Stimulated activated CD4-positive, alpha-beta T cell treated with anti-CD3 and anti-CD28 coated beads, Interleukin-1b, Interleukin-23, amount 100 ng/mL, for 48 hours (primary cell): ENCODE measurements at places on chromosomes 13 and 19.

- DNase-seq: no peak
These were observed 11.3 kb upstream of the SHKBP1 start for GRCh38 chr19:40565355-40565754.

DNA sequence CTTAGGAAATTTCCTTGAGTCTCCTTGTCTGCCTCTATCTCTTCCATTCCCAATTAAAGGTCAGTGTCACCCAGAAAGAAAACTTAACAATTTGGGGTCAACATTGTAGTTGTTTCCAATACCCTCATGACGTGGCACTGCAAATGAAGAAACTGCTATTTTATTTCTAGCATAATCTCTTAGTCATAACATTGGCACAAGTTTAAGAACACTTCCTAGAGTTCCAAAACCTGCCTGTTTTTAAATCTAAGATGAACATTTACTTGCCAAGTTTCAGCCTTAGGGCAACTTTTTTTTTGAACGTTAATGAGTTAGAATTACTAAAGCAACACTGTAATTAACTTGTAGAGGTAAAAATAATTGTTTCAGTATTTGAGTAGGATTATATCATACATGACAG lies 108.0 kb downstream of the LMO7 start:
- DNase-seq: no peak

DNA sequence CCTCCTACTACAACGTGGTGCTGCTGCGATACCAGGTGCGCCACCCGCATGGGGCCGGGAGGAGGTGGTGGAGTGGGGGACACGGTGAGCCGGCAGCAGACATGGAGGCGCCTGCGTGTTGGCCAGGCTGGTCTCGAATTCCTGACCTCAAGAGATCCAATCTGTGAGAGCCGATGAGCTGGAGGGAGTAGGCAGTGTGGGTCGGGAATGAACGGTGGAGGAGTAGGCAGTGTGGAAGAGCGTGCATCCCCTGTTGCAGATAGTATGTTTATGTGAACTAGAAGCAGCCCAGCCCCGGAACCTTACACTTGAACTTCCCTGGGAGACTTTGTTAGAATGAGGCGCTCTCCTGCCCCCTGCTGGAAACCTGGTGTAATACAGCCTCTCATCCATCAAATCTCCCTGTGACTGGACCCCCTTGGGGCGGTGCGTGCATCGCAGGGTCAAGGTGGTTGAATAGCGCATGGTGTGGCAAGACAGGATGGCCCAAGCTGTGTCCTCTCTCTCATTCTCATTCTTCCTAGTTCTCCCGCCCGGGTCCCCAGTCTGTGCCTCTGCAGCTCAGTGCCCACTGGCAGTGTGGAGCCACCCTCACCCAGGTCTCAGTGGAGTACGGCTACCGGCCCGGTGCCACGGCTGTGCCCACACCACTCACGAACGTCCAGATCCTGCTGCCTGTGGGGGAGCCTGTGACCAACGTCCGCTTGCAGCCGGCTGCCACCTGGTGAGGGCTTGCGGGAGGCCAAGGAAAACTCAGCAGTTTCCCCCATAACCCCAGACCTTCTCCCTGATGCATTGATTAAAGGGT lies 10.5 kb upstream of the B3GNT3 start:
- DNase-seq: peak; percentile 69

GRCh38 chr19:47730521-47730889 lies 14.8 kb upstream of the NOP53 start:
- no peak for DNase-seq

- DNase-seq: no peak
These were observed 93.9 kb downstream of the TSHZ3 start for GRCh38 chr19:31255174-31255799.

DNA sequence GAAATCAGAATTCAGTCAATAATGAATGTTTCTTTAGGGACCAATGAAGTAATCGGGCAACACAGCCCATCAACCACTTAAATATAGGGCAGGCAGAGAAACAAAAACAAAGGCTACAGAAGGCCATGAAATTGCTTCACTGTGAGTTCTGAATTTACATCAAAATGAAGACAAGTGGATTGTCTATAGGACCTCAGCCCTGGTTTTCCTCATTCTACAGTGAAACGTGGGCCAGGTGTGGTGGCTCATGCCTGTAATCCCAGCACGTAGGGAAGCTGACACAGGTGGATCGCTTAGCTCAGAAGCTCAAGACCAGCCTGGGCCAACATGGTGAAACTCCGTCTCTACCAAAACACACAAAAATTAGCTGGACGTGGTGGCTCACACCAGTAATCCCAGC lies 416.0 kb downstream of the KLF12 start:
- DNase-seq: no peak

DNA sequence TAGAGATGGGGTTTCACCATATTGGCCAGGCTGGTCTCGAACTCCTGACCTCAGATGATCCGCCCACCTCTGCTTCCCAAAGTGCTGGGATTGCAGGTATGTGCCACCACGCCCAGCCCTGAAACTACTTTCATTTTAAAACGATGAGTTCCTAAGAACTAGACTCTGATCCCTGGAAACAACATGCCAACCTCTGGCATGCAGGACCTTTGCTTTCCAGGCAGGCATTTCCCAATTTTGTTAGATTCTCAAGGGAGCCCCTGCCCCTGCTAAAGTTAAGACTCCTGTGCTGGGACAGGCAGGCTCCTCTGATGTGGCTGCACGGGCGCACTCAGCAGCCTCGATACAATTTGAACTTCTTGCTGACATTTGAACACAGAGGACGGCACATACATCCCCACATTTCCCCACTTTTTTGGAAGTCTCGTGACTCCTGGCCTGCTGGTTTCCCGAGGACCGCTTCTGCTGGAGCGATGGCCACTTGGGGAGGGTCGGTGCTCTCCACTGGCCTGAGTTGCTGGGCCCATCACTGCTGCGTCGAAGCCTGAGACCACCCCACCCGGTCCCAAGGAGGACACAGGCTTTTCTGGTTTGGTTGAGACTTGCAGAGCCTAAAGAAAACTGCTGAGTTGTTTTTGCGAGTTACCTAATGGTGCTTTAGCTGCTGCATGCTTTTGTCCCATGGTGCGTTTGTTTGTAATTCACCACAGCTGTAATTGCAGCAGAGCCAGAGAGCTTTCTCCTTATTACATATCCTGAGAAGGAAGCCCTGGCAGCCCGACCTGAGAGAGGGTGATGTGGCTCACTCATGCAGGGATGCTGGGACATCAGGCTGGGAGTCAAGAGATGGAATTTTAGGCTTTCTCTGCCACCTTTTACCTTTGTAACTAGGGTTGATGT lies 8.2 kb downstream of the ATP11A start:
- DNase-seq: no peak

GRCh38 chr13:113493315-113493951 lies 2.9 kb upstream of the DCUN1D2 start:
- DNase-seq: peak; percentile 10

- peak; percentile 34 for DNase-seq
These were observed 30.6 kb upstream of the IGSF23 start for GRCh38 chr19:44582581-44583265.

DNA sequence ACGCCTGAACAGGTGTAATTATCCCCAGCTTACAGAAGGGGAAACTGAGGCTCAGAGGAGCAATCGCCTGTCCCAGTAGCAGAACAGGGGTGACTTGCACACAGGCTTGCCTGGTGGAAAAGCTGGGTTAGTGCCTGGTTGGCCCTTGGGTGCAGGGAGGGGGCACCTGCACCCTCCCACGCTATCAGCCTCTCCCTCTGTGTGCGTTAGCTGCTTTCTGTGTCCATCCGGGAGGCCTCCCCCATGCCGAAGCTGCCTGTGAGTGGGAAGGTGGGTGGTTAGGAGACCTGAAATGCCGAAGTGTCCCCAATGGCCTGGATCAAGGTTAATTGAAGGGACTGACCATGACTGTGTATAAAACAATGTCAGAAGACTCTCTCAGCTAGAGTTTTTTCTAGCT lies 295.0 kb downstream of the ZNF536 start:
- DNase-seq: no peak

DNA sequence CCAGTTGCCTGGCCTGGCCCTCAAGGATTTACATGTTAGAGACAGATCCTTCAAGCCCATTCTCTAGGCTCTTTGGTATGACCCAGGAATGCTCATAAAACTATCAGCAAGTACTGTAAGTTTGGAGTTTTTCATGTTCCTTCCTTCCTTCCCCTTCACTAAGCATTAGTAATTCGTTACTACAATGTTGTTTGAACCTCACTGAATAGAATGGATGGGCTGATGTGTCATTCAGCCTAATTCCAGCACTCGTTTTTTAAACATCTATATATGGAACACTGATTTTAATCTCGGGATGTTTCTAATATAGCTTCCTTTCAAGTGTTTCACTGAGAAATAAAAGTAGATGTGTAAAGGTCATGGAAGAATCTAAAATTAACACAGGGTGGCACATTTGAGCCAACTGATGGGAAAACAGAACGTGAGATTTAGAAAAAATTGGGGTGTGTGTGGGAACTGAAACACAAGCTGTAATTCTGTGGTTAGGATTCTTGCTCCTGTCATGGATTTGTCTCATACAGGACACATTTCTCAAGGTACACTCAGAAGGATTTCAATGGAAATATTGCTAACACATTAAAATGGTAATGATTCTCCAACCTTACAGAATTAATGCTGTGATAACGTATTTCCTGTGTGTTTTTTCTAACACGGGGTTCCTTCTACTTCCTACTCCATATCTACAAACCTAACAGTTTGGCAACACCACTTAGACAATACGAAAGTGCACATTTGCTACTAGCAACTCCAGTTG lies 93.4 kb downstream of the FLT1 start:
- no peak for DNase-seq

GRCh38 chr13:108643646-108644353 lies 14.4 kb downstream of the MYO16 start:
- no peak for DNase-seq

- no peak for DNase-seq
These were observed 12.6 kb downstream of the FSD1 start for GRCh38 chr19:4316956-4317355.

GRCh38 chr19:56947206-56947605 lies 106.7 kb upstream of the PEG3 start:
- no peak for DNase-seq

- no peak for DNase-seq
These were observed 379.6 kb downstream of the SLITRK6 start for GRCh38 chr13:85419611-85420010.

DNA sequence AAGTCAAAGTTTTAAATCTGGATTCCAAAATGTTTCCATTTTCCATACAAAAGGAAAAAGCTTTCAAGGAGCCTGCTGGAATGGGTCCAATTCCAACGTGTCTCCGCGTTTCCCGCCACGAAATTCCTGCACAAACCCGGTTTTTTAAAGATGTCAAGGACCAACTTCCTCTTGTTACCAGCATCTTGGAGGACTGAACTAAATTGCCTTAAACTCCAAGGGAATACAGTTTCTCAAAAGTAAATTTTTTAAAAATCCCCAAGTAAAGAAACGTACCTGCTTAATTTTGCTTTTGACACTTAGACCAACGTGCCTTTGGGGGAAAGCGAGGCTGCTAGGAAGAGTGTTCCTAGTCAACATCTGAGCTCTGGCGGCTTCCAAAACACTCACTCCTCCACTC lies 12.3 kb upstream of the SOX1 start:
- no peak for DNase-seq

GRCh38 chr19:50167314-50167721 lies 4.2 kb upstream of the IZUMO2 start:
- DNase-seq: no peak
